Activated T-helper 2 cell treated with anti-CD3 and anti-CD28 coated beads, Interferon-gamma antibody, Interleukin-2, Interleukin-4, amounts not matched to agents 10 μg/mL and 5 μg/mL and 100 μg/mL, durations not matched to agents 14 hours and 24 hours and 36 hours (primary cell): ENCODE measurements at places on chromosomes 2 and 18.

DNA sequence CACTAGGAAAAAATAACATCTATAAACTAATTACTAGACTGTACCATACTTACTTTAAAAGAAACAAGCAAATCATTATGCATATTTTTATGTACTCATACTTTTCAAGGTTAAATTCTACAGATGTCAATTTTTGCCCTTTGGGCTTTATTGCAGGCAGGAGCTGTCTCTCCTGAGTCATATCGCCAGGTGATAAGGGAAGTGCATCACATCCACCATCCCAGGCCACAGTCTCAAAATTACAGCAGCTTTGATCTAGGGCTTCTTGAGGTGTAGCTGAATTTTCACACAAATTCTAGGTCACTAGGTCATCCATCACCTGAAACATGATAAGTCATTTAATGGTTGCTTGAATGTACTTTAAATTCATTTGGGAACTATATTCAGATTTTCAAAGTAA lies 38.4 kb upstream of the FRZB start:
- no peak for DNase-seq

- DNase-seq = no peak
Measured at GRCh38 chr18:7332452-7332851, 101.6 kb downstream of the LRRC30 start.

- DNase-seq = no peak
Measured at GRCh38 chr2:39696838-39697237, 31.1 kb downstream of the TMEM178A start.

DNA sequence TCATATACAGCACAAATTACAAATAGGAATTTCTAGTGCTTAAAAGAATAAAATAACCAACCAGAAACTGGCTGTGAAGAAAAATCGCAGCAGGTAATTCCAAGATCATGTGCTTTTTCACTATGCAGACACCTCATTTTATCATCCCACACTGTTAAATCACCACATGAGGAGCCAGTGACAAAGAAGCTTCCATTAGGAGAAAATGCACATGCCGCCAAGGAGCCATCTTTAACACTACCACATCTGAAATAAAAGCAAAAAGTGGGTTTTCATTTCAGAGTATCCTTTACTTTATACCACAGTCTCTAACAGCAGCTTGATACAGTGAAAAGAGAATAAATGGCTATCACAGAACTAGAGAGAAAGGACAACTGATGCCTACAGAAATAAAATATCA lies 6.8 kb downstream of the WDSUB1 start:
- no peak for DNase-seq

GRCh38 chr2:78992451-78992806 lies 33.1 kb upstream of the REG3G start:
- no peak for DNase-seq
